ENCODE measurements at places on chromosomes 4 and X. TPM values are rescaled to one million over a fixed set of nuclear protein-coding genes. Genes with fewer than 3 reads are reported as not detected.

DNA sequence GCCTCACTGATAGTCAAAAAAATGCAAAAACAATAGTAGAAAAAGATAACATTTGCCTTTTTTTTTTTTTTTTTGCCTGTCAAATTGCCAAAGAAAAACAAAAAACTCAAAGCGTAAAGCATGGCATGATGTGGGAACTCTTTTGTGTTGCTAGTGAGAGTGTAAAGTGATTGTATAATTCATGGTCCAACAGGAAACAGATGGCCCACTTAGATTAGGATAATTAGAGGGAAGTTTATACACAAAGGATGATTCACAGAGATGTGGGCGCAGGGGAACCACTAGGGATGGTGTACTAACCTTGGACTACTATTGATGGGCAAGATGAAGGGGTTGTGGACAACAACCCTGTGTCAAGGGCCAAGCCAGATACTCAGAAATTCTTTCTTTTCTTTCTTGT, 16.4 kb downstream of the MCUB start:
- DNase-seq: peak; percentile 23

GRCh38 chr4:101044766-101045165, 302.6 kb downstream of the PPP3CA start:
- DNase-seq: no peak

GRCh38 chr4:139265654-139266053, 14.4 kb downstream of the MGARP start:
- DNase-seq: no peak

- no peak for DNase-seq
Measured at GRCh38 chr4:3385711-3386420, 55.9 kb upstream of the HGFAC start.

DNA sequence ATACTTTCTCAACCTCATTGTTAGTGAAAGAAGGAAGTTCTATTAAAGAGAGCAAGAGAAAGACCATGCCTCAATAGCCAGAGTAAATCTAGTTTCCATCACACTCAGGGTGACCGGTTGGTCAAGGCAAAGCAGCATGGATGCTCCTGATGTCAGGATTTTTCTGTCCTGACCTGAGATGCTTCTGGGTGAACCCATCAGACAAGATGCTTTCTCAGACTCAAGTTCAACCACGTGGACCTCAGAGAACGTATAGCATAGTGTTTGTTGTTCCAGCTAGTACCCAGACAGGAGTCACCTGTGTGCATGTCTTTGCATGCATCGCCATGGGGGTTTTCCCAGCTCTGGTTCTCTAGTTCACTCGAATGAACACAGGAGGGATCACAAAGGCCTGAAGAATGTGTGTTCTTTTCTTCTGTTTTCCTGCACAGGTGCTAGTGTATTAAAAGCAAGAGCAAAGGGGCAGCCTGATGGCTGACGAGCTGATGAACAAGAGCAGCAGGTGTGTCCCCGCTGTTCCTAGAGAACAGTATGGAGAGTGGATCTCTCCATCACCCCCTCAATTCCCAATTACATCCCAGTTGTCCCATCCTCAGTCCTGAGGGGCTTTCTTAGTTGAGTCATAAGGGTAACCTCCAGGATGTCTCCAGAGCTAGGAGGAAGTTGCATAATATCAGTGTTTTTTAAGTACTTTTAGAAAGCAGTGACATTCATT, 110.5 kb upstream of the ENPP6 start:
- no peak for DNase-seq

- no peak for DNase-seq
Measured at GRCh38 chr4:10092481-10093270, 23.9 kb downstream of the WDR1 start.

DNA sequence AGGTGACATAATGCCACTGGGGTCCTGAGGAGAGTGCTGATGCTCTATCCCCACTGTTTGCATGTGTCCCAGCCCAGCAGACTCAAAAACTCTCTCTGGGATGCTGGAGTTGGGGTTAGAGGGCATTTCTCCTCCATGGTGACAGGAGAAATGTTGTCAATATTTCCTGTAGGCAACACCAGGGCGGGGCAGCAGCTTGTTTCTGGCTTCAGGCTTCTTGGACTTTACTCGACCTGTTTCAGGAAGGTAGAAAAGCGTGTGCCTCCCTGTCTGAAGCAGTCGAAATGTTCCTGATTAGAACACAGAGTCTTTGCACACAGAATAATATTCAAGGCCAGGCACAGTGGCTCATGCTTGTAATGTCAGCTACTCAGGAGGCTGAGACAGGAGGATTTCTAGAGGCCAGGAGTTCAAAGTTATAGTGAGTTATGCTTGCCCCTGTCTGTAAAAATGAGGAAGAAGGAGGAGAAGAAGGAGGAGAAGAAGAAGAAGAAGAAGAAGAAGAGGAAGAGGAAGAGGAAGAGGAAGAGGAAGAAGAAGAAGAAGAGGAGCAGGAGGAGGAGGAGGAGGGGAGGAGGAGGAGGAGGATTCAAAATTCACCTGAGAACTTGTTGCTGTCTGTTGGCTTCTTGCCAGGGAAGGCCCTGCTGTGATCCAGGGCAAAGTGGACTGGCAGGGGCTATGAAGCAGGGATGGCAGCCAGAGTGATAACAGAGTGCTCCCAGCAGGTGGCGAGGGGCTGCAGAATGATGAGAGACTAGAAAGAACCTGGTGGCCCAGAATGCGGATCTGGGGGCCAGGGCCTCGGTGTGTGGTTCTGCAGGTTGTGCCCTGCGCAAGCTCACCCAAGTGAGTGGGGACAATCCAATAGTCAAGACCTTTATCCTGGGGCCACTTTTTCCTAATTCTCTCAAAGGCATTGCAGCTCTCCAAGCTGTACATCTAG, 82.9 kb downstream of the RTL5 start:
- DNase-seq: no peak

GRCh38 chrX:70171624-70172023, 5.7 kb upstream of the DGAT2L6 start:
- no peak for DNase-seq

- DNase-seq: peak; percentile 85
Measured at GRCh38 chrX:135974279-135974856, 580 bp upstream of the MMGT1 start.

GRCh38 chrX:40402831-40403533, 177.8 kb upstream of the ATP6AP2 start:
- DNase-seq: peak; percentile 52

- no peak for DNase-seq
Measured at GRCh38 chr4:13088726-13089658, 395.1 kb downstream of the RAB28 start.

DNA sequence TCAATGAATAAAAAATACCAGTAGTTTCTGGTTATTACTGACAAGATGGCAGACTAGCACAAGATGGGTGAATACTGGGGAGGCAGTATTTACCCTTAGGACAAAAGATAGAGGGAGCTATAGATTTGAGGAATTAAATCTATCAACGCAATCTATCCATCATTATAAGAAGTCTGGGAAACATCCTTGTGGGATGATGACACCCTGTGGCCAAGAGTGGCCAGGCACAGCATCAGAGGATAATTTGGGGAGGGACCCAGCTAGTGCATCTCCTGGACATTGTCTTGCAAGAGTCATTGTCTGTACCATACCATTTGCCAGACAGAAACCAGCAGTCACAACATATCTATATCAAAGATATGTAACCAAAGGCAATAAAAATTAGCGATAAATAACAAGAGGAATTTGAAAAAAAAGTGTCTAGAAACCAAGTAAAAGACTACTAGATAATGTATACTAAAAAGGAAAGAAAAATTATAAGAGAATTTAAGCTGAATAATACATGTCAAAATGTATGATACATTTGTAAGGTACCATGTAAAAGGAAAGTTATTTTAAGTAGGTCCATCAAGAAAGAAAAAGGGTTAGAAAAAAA, 22.9 kb downstream of the KCTD8 start:
- DNase-seq: no peak

DNA sequence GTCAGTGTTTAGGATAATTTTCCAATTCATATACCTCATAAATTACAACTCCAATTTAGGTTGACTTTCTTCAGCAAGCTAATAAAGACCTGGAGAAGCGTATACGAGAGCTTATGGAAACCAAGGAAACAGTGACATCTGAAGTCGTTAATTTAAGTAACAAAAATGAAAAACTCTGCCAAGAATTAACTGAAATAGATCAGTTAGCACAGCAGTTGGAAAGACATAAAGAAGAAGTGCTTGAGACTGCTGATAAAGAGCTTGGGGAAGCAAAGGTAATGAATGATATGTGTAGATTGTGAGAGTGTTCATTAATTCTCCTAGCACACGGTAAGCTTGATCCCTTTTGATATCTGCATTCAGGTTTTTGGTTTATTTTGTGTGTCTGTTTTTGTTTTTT, 16.8 kb downstream of the CEP135 start:
- DNase-seq: no peak

DNA sequence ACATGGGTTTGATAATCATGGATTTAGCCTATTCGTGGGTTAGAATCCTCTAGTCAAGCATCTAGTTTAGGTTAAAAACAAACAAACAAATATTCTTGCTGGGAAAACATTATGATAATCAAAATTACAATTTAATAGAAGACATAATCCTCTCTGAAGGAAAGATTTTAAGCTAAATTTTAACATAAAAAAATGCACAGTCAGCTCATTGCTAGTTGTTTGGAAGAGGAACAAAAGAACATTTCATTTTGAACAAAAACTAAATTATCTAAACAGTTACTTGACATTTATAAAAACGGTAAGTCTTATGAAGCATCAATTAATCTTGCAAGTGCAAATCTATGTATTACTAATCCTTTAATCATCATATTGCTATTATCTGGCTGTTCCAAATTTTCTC, 18.2 kb upstream of the AGA start:
- no peak for DNase-seq

DNA sequence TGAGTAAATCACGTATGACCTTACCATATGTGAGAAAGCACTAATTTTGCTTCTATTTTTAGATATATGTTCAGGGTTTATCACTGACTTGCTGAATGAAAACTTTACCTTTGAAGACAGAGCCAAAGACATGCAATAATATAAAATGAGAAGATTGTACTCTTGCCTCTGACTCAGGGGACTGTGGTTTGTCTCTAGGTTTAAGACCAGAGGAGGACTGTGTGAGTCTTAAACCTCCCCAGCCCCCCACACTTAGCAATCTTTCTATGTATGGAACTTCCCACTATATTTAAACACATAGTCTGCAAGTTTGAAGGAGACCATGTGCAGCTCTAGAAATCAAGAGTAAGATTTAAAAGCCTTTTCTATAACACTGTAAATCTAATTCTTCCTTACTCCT, 368.7 kb upstream of the FAM241A start:
- no peak for DNase-seq

DNA sequence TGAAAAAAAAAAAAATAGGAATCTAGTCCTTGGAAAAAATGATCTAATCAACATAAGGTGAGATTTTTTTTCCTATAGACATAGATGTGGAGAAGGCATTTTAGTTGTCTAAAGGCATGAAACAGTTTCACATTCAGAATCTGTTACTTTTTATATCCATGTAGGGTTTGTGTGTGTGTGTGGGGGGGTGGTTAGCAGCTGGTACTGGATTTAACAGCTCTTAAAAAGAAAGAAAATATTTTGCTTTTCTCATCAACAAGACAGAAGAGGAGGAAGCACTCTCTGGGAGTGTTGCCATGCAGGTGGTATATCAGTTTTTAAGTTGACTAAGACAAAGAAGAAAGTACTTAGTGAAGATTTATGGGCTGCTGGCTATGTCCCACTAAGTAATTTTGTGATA, 122.3 kb downstream of the VCX3B start:
- DNase-seq: no peak

DNA sequence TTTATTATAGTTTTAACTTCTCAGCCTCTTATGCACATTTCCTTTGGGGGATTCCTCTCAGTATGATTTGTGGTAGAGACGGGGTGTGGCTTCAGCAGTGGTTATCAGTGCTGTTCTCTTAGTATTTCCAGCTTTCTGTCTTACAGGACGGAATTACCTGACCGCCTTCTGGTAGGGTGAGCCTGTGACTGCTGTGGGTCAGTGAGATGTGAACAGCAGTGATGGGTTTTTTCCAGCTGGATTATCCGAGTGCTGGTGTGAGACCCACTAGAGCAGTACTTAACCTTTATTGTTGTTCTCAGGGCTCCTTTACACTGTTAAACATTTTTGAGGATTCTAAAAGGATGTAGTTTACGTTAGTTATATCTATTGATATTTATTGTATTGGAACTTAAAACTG, 135.2 kb downstream of the SLIT2 start:
- DNase-seq: no peak

DNA sequence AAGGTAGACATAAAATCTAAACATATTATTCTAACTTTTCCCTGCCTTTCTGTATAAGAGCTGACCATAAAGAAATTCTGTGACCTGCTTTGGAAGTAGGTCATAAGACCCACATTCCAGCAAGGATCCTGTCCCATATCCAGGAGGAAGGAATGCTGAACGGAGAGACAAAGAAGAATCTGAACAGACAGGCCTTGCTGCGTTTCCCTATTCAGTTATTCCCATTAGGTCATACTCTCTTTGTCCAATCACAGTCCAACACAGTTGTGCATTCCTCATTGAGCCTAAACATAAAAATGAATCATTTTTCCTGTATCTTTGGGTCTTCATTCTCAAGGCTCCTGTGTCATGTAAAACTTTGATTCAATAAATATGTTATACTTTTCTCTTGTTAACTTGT, 287.6 kb upstream of the TAPT1 start:
- DNase-seq: no peak

- DNase-seq: no peak
Measured at GRCh38 chrX:52577464-52578173, 60.8 kb upstream of the XAGE1B start.

DNA sequence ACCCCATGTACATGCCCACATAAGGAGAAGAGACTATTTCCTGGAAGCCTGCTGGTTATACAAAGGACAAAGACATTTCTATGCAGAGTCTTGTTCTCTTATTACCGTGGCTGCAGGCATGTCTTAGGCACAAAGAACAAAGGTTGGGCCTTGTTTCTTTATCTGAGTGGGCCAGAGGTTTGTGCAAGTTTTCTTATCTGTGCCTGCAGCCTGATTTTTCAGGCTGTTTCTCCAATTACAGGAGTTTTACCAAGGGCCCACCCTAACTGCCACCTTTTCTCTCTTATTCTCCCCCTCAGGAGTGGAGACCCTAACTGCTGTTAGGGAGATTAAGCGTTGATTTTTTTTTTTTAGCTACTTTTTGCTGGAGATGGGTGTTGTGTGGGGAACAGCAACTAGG, 3.5 kb downstream of the TENT5D start:
- no peak for DNase-seq

NPFFR2 gene
- total RNA-seq: not detected

CFP gene
- 25.4 TPM for total RNA-seq

ADRA2C gene
- total RNA-seq: 3.2 TPM

PAGE2B gene
- total RNA-seq: not detected

SCD5 gene
- 30.0 TPM for total RNA-seq

BTK gene
- total RNA-seq: 26.6 TPM

NUP62CL gene
- 1.1 TPM for total RNA-seq
